ENCODE measurements at places on chromosomes 13 and 19.

DNA sequence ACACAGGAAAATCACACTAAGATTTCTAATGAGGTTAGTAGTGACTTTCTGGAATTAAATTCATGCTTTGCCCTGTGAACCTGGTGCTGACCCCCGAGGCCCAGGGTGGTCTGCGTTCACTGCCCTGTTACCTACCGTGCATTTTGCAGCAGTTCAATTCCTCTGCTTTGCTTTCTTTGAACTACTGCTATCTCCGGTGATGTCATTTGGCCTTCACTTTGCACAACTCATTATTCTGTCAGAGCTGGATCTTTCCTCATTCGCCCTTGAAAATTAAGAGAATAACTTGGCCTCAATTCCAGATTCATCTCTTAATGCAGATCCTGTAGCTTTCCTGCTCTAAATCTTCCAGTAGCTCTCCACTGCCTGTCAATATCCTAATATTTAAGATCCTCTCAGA, 8.8 kb upstream of the LRRC63 start:
- no peak for DNase-seq

DNA sequence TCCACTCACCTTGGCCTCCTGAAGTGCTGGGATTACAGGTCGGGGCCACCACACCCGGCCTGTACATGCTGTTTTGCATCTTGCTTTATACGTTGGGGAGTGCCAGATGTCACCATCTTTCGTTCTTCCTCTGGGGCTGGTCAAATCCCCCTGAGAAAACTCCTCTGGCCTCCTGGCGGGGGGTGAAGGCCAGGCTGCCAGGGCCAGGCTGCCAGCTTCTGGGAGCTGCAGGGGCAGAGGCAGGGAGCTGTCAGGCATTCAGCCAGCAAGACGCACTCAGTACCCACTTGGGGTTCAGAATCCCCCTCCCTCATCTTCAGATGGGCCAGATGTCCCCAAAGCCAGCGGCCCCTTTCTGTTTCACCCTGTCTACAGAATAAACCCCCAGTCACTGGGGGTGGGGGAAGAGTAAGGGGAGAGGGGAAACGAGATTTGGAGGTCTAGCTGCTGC, 16.1 kb downstream of the ZSWIM9 start:
- DNase-seq: no peak

DNA sequence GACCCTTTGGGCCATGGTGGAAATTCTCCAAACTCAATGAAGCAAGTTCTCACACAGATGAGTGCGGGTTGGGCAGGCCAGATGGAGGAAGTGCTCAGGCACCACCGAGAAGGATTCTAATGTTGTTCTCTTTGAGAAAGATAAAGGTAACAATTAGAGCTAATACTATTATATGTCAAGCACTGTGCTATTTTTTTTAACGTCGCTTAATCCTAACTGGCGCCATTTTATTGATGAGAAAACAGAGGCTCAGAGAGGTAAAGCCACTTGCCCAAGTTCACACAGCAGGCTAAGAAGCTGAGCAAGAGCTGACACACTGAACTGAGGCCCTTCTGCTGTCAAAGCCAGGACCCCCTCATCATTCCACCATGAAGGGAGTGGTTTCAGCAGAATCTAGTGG, 1.0 kb downstream of the FBL start:
- no peak for DNase-seq

GRCh38 chr13:23618341-23618740, 48.1 kb downstream of the TNFRSF19 start:
- peak; percentile 99 for DNase-seq

DNA sequence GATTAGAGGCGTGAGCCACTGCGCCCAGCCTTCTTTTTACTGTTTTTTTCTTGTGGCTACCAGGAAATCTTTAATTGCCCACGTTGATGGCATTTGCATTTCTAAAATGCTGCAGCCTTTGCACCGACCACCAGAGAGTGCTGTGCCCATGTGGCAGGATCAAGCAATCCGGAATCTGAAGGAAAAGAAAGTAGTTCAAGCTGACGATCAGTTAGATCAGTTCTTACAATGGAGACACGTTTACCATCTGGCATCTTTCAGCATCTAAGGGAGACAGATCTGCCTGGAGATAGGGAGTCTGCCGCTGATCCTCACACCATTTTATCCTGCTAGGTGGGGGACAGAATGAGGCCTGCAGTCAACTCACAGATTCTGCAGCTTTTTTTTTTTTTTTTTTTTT, 19.9 kb downstream of the TINCR start:
- peak; percentile 31 for DNase-seq

DNA sequence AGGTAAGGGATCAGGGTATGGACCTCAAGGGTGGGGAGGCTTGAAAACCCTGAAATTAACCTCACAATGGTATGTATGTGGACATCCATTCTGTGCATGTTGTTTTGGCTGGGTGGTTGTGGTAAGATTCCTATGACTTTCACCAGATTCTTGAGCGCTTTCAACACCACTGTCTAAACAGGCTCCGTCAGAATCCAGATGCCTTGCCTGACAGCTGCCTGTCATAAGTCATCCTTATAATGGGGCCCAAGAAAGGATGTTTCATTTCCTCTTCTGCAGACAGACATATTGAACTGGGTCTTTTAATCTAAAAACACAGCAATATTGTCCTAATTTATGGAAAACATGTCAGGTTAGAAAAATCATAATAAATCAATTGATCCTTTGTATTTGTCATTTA, 41.3 kb downstream of the ALOX5AP start:
- DNase-seq: peak; percentile 36

- no peak for DNase-seq
Observed at GRCh38 chr13:75414036-75414827, 67.7 kb downstream of the TBC1D4 start.

- DNase-seq: no peak
Observed at GRCh38 chr19:44732235-44733014, 16.1 kb upstream of the BCL3 start.

GRCh38 chr13:37960427-37960826, 90.9 kb upstream of the TRPC4 start:
- DNase-seq: peak; percentile 14

DNA sequence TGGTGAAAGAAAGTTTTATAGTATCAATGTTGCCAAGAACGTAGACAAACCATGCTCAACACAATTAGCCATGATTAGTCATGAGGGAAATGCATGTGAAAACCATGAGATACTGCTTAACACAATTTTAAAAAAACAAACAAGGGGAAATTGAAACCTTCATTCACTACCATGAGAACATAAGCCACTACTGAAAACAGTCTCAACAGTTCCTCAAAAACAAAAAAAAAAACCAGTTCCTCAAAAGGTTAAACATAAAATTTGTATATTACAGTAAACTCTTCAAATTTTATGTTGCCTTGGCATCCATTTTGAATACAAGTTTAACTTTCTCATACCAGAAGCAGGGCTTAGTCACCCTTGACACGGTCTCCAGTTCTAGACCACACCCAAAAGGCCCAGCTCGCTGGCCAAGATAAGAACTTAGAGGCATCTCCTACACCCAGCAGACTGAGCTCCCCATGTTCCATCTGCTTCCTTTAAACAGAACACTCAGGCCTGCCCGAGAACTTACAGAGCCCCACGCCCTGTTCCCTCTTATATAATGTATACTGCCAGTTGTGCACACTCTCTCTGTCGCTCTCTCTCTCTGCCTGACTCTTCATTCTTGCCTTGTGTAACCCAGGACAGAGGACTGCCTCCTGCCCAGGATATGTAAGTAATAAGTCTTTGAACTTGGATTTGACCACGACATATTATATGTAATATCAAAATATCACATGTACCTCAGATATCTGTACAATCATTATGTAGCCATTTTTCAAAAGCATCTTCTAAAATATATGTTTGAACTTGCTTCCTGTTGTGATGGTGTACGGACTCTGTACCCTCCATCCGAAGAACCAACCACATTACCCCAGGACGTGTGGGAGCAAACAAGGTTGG, 67.4 kb downstream of the STK24 start:
- DNase-seq: peak; percentile 91

GRCh38 chr19:12766051-12766521, 9.3 kb downstream of the HOOK2 start:
- DNase-seq: peak; percentile 83

GRCh38 chr13:101397742-101398141, 18.6 kb downstream of the NALCN start:
- peak; percentile 65 for DNase-seq

DNA sequence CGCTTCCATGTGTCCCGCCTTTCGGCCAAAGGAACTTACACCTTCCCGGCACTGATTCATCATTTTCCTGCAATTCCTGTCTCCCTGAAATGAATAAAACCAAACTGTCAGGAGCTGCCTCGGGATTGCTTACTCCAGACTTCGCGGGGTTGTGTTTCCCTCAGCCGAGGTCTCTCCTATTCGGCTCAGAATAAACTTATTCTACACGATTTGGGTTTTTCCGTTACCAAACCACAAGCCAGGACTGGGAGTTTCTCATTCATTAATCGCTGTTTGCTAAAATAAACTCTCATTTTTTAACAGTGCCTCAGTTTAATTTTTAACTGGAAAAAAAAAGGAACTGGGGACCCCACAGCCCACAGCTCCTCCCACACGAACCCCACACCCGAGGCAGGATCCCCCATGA, 667 bp downstream of the ZNF878 start:
- peak; percentile 18 for DNase-seq

DNA sequence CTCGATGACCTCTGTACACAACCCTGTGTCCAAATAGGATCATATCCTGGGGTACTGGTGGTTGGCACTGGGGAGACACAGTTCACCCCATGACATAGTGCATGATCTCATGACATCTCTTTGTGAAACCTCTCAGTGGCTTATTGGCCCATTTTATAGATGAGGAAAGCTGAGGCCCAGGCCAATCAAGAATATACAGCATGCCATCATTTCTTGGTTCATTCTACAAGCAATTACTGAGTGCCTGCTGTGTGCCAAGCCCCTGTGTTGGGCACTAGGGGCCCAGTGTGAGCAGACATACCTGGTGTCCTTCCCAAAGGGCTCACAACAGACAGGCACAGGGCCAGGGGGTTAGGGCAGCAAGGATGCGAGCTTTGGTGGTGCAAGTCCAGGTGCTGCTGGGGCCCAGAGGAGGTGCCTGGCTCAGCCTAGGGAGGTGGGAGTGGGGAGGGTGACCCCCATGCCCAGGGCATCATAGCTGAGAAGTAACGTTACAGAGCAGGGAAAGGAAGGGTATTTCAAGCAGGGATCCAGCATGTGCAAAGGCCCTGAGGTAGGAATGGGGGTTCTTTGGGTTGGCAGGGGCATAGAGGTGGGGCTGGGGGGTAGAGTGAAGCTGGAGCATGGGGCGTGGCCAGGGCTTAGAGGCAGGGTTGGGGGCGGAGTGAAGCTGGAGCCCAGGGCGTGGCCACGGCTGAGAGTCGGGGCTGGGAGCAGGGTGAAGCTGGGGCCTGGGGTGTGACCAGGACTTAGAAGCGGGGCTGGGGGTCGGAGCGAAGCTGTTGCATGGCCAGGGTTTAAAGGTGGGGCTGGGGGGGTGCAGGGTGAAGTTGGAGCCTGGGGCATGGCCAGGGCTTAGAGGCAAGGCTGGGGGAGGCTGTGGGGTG, 20.7 kb downstream of the COLGALT1 start:
- DNase-seq: no peak

- no peak for DNase-seq
Observed at GRCh38 chr19:41734156-41734555, 21.2 kb upstream of the CEACAM6 start.

DNA sequence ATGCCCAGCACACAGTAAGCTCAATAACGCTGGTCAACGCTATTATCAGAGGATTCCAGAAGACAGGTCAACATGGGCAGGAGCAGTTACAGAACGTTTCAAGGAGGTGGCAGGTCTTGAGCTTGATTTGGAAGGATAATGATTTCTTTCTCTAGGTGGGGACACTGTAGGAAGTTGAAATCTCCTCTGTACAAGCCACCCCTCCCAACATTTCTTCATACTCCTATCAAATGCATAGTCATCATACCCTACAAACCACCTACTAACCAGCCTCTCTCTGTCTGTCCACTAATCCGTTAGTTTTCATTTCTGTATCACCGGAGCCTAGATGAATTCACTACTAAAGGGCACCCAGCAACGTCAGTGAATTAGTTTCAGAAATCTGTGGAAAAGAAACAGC, 1.3 kb downstream of the ATP7B start:
- no peak for DNase-seq

- DNase-seq: no peak
Observed at GRCh38 chr13:110354715-110355473, 47.8 kb downstream of the COL4A2 start.

DNA sequence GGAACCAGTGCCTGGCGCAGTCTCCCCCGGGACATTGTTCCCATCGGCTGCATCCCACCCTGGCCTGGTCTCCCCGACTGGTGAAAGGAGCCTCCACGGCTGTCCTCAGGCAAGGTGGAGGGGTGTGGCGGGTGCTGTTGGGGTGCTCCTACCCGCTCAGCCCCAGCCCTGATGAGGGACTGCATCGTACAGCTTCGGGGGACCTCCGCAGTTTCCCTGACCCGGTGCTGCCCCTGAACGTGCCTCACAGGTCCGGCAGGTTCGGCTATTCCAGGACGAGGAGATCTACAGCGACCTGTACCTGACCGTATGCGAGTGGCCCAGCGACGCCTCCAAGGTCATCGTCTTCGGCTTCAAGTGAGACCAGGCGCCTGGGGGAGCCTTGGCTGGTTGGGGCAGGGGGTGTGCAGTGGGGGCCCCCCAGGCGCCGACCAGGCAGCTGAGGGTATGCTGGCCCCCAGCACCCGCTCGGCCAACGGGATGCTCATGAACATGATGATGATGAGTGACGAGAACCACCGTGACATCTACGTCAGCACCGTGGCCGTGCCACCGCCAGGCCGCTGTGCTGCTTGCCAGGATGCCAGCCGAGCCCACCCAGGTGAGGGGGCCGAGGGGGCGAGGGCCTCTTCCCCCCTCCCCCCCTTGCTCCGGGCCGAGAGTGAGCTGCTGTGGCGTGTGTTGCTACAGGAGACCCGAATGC, 3.5 kb downstream of the DCAF15 start:
- no peak for DNase-seq

- DNase-seq: no peak
Observed at GRCh38 chr13:102974317-102975087, 91.7 kb downstream of the SLC10A2 start.

- DNase-seq: peak; percentile 83
Observed at GRCh38 chr19:42468273-42468796, 25.6 kb upstream of the CXCL17 start.

- DNase-seq: no peak
Observed at GRCh38 chr19:46715975-46716671, 791 bp downstream of the PRKD2 start.

GRCh38 chr19:23378948-23379347, 16.3 kb downstream of the ZNF91 start:
- DNase-seq: peak; percentile 54
